ENCODE measurements at places on chromosomes 4 and X.

GRCh38 chrX:130691576-130691975 is 211.4 kb downstream of the ENOX2 start:
- no peak for DNase-seq

DNA sequence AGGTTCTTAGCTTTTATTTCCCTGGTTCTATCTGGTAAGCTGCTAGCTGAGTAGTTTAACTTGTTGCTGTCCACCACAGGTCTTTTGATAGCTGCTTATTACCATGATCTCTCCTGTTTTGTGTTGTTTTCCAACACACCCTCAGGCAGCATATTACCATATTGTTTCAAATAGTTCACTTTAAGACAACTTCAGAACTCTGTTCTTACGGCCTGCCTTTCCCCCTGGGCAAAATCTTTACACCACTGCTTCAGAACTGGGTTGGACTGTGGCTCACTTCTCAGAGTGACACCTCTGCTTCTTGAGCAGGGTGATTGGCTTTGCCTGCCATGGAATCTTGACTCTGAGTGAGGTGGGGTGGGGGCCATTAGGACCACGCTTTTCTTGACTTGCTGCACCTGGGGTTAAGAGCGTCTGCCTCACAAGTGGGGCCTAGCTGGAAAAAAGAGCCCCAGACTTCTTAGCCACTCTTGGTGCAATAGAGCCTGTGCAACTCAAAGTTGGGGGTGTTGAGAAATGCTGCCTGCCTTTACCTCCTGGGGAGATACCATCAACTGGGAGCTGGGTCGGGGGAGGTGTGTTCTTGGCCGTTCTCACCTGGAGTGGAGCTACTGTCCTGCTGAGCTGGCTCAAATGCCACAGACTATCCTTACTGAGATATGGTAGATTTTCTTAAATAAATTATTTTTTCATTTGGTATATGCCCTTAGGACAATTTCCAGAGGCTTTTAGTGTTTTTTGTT is 23.4 kb downstream of the USP9X start:
- no peak for DNase-seq

DNA sequence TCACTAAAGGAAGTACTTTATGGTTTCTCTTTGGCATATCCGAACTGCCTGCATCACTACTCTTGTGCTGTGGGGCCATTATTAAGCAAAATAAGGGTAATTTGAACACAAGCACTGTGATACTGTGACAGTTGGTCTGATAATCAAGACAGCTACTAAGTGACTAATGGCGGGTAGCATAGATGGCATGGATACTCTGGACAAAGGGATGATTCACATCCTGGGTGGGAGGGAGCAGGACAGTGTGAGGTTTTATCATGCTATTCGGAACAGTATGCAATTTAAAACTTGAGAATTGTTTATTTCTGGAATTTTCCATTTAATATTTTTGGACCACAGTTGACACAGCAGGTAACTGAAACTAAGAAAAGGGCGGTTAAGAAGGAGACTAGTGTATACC is 52.6 kb upstream of the CITED1 start:
- peak; percentile 21 for DNase-seq

DNA sequence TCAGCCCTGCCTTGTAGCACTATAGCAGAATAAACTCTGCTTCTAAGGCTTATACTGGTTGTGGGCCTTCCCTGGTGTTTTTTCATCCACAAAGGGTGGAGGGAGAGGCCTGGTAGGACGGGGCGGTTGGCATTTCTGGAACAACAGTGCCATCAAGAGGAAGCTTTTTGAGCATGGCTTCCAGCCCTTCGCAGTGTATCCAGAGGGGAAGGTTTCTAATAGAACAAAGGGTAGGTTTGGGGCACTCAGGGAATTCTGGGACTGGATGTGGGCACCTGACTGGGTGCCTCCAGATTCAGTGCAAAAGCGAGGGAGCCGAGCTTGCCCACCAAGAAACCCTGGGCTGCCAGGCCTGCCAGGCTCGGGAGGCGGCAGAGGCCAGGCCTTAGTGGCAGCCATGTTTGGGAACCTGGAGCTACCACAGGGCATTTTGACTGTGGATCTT is 229.6 kb upstream of the AGTR2 start:
- peak; percentile 89 for DNase-seq

DNA sequence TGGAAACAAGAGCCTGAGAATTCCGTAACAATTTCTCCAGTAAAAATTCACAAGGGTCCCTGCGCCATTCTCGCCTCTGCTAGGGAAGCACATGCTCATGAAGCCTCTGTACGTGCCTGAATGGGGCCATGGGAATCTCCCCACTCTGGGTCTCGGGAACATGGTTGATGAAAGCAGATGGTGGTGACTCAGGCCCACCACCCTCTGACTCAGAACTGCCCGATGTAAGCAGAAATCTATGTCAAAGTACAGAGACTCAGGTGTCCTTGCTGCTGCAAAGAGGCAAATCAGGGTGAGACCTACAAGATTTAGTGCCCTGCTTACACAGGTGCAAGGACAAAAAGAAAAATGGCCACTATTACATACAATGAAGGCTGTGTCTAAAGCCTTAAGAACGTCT is 65.0 kb downstream of the SCD5 start:
- DNase-seq: no peak

GRCh38 chrX:48689208-48689920 is 5.8 kb downstream of the WAS start:
- DNase-seq: no peak

DNA sequence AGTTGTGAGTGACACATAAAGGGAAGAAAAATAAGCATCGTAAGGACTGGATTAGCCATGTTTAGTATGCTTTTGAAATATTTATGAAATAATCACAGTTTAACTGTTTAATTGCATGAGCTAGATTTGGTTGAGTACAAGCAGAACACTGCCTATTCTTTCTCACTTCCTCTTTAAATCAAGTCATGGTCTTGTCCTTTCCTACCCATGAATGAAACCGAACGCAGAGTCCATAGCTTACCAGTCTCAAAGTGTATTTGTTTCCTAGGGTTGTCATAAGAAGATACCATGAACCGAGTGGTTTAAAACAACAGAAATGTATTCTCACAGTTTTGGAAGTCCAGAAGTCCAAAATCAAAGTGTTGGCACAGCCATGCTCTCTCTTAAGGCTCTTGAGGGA is 684.0 kb upstream of the MAGEB2 start:
- DNase-seq: no peak

DNA sequence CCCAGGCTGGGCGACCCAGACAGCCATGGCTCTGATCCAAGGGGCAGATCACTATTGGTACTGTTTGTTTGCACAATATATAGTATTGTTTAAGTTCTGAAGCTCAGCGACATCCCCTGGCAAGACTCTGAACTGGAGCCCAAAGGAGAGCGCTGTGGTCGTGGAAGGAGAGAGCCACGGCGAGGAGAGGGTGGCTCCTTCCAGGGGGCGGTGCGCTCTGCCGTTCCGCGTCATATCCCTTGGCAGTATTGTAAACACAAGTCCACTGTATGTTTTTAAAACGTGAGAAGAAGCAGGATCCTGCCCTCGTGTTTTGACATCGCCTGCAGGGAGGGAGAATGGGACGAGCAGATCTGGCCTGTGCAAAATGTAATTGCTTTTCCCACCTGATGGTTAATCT is 185.5 kb downstream of the RAB28 start:
- no peak for DNase-seq

- DNase-seq: no peak
Observed at GRCh38 chr4:80268081-80268823, 1.8 kb downstream of the FGF5 start.

- no peak for DNase-seq
Observed at GRCh38 chr4:17313194-17313593, 198.7 kb downstream of the QDPR start.

DNA sequence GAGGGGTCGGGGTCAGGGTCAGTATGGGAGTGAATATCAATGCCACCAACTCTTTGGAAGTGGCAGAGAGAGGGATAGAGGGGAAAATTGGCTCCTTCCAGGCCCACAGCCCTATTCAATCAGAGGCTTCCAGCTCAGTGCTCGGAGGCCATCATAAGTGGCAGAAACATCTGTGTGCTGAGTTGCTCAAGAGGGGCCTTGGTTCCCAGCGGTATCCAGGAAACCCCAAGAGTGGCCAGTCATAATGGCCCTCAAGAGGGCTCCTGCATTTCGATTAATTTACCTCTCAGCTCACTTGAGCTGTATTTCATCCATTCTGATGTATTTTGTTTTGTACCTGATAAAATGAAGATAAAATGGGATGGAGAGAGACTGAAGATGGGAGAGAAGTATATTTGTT is 154.3 kb upstream of the EOLA2 start:
- no peak for DNase-seq

- peak; percentile 25 for DNase-seq
Observed at GRCh38 chr4:14125375-14126129, 498.0 kb upstream of the BOD1L1 start.

- no peak for DNase-seq
Observed at GRCh38 chrX:150731795-150732194, 38.6 kb downstream of the MTMR1 start.

- DNase-seq: no peak
Observed at GRCh38 chr4:164138521-164138920, 615.4 kb upstream of the SMIM31 start.

DNA sequence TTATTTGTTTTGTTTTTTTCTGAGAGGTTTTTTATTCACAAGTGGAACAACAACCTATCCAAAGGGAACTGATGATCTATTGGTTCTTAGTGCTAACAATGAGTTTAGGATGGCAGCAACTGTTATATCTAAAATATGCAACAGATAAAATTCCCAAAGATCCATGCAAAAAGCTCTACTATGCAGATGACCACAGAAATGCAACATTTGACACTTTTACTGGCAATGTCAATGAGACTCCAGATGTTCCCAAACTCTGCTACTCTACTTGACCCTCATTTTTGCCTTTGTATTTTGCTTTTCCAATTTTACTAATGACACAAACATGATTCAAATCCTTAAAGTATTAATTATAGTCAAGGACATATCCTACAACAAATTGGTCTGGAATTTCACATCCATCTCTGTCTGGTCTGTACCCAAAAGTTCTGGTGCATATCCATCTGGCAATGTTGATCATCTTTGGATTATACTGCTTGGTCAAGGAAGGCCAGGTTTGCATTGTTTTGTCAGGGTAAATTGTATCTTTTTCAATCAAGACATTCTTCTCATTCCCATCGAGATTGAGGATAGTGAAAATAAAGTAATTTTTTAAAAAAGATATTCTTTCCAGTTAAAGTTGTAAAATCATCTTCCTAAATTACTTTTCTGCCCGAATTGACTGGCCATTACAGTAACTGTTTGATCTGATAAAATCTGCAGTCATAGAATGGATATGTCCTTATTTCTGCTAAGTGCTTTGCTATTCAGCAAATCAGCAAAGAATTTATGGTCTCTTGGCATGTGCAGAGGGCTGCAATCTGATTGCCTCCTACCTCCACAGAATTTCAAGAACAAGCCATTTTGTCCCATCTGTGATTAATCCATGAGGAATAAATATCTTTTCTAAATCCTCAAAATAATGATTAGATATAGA is 73.6 kb downstream of the FGFBP1 start:
- no peak for DNase-seq

- DNase-seq: no peak
Observed at GRCh38 chrX:29196501-29196900, 609.3 kb downstream of the IL1RAPL1 start.

DNA sequence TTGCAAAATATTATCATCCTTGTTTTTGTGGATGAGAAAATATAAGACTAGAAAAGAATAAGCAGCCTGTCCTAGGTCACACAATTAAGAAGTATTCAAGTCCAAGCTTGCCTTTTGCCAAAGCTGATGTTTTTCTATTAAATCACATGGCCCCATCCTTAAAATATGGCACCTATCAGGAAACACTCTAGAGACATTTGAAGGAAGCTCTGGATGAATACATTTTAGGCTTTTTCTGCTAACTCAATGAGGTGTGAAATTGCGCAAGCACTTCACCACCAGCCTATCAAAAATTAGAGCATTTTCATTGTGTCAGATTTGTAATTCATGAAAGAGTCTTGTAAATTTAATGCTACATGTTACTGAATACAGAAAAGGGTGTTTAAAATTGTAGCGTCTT is 251.1 kb upstream of the MAD2L1 start:
- DNase-seq: no peak

DNA sequence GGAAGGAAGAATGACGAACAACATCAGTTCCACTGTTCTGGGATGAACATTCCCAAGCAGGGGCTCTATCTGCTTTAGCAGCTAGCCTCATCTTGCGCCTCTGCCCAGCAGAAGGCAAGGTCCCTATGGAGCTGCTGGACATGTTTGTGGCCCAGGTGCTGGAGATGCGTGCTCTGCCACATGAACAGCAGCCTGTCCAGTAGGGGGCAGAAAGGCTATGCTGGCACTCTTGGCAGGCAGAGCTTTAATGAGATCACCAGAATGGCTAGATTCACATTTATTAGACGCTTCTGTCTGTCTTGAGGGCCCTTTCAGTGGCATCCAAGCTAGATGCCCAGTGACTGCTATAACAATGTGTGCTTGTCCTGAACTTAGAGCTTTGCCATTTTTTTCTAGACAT is 1826.0 kb downstream of the STIM2 start:
- DNase-seq: peak; percentile 78

- DNase-seq: no peak
Observed at GRCh38 chr4:3470244-3471097, 7.4 kb downstream of the DOK7 start.

All from globus pallidus (tissue), 1 donor.